ENCODE measurements at places on chromosomes 16 and 17.

DNA sequence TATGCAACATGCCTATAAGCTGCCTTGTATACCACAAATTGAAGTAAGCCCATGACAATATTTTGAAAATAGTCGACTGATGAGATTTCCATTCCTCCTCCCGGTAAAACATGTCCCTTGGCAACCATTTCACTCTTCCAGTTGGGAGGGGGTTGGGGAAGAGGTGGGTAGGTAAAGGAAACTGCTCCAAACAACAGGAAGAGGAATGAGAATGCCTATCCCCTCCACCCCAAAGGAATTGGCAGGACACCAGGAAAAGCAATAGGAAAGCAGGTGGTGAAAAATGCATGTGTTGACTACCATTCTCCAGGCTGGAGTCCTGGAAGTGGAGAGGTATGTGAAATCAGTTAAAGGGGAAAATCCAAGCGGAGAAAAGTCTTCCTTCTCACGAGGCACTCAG lies 455.9 kb upstream of the PSMD7 start:
- no peak for DNase-seq

- no peak for DNase-seq
These were observed 35.8 kb upstream of the LHX1 start for GRCh38 chr17:36901506-36901905.

GRCh38 chr17:13735444-13735843 lies 133.7 kb upstream of the HS3ST3A1 start:
- DNase-seq: no peak

GRCh38 chr17:49913226-49914095 lies 55.5 kb upstream of the DLX4 start:
- DNase-seq: no peak

DNA sequence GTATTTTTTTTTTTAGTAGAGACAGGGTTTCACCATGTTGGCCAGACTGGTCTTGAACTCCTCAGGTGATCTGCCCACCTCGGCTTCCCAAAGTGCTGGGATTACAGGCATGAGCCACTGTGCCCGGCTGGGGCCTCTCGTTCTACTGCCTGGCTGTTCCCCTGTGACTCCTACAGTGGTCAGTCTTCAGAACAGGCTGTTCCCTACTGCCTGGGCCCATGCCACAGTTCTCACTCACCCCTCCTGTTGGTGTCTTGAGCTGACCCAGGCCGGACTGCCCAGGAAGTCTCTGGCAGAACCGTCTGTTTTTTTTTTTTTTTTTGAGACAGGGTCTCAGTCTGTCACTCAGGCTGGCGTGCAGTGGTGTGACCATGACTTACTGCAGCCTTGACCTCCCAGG lies 3.3 kb downstream of the CDK3 start:
- DNase-seq: no peak

DNA sequence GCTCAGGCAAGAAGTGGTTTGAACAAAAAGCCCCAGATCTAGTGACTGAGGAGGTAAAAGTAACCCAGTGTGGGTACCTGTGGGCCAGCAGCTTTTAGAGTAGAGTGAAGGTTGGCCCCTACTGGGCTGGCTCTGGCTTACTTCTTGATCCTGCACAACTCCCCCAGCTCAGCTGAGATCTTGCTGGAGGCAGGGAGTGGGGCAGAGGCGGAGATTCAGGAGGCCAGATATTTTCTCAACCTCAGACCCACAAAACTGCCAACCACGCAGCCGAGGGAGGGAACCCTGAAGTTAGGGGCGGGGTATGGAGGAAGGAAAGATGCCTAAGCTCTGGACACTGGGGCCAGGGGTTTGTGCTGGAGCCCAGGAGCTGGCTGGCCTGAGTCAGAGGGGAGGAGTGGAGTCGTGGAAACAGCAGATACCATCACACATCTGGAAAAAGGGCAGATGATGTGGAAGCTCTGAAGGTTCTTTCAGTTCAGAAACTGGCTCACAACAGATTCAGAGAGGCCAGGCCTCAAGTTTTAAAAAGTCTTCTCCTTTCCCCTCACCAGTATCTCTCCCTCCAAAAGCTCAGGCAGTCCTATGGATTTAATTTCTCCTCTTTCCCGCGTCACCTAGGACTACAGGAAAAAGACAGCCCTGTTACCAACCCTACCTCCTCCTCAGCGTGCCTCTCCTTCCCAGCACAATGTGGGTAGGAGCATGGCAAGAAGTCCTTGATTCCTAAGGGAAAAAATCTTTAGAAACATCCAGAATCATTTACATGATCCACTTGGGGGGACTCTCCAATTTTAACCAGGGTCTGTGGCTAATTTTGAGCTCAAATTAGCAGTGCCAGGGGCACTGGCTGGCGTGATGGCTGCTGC lies 48.1 kb downstream of the MYO18A start:
- no peak for DNase-seq

DNA sequence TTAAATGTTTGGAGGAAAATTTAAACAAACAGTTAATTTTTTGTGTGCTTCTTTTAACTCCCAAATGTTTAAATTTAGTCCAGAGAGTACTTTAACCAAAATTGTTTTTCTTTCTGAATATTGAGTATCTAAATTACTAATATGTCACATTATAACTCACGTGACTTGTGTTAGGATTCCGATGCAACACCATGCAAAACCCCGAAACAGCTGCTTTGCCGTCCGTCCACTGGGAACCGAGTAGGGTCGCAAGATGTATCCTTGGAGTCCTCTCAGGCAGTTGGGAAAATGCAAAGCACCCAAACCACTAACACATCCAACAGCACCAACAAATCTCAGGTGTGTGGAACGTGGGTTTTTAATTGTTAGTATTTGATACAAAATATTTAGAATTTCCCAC lies 38.7 kb upstream of the ADCY7 start:
- no peak for DNase-seq

GRCh38 chr17:627051-627450 lies 87.6 kb downstream of the VPS53 start:
- DNase-seq: no peak

DNA sequence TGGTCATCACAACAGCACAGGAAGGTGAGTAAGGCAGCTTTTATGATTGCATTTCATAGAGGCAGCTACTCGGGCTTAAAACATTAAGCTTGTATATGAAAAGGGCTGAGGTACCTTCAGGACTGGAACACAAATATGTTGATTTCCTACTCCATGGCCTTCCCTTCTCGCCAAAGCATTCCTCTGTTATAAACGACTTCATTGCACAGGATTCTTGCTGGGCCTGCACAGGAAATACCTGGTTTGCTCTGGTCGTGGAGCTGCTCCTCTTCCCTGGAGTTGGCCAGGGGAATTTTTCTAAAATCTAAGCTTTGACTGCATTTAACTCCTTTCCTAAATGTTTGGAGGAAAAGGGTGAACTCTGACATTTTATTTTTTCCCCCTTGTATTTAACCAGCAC lies 49.0 kb downstream of the CHD9 start:
- DNase-seq: no peak

DNA sequence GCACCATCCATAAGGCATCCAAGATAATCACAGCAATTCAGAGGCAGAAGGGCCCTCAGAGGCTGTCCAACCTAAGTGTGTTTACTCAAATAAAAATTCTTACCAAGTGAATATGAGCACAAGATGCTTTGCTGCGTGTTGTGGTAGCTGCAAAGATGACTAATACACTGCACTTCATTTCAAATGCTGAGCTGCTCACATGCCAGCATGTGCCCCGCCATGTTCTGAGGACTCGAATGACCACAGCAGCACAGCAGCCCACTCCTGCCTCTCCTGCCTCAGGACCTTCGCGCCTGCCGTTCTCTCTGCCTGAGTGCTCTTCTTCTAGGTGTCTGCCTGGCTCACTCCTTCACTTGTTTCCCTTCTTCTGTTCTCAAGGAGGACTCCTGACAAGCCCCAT lies 19.0 kb downstream of the PIK3R5 start:
- DNase-seq: no peak

- no peak for DNase-seq
These were observed 16.2 kb downstream of the SLC43A2 start for GRCh38 chr17:1612400-1612799.

DNA sequence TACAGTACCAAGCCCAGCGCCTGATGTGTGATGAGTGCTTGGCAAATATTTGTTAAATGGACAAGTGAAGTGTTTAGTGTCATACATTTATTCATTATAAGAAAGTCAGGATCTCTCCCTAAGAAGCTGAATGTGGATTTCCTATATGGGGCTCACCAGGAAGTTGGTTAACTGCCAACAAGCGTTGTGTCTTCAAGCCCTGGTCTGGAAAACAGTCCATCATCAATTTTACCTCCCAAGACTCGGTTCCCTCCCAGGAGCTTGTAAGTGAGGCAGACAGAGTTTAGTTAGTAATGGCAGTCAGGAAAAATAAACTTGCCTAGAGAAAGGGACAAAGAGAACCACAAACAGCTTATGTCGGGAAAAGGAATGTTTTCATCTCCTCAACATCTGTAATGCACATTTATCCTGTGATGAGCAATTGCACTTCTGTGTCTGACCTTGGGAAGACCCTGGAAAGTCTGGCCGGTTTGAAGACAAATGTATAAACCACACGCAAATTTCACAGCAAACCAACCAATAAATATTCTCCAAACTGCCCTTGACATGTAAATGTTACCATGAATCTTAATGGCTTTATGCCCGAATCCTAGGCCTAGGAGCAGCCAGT lies 28.3 kb downstream of the C16orf95 start:
- no peak for DNase-seq

GRCh38 chr17:31715446-31715845 lies 143.6 kb downstream of the COPRS start:
- DNase-seq: no peak

DNA sequence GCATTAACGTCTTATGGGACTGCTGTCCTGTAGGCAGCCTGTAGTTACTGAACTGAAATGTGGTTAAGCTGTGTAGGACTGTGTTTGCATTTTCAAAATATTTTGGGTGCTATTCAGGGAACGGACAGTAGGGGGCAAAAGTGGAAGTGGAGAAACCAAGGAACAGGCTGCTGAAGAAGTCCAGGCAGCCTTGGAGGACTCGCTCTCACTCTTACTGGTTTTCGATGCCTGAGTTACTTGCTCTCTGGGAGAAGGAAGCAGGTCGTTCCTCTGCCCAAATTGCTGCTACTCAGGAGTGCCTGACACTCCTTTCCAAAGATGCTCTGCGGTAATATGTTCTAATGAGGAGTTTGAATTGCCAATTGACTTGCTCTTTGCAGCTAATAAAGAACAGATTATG lies 64.5 kb upstream of the RBFOX1 start:
- no peak for DNase-seq

DNA sequence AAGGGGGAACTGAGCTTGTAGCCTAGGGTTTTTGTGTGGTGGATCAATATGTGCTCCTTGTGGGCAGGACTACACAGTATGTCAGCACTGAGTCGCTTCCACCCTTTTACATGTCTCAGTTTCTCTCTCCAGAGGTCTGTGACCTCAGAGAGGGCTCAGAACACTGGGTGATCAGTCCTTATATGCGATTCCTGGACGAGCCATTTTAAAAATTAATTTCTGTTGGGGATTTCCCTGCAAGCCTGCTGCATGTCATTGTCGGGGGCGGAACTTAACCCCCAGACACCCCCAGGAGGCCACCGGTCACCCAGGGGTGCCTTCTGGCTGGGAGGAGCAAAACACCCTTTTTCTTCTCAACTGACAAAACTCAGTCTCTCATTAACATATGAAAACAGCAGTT lies 14.1 kb downstream of the DHRS7B start:
- DNase-seq: no peak

DNA sequence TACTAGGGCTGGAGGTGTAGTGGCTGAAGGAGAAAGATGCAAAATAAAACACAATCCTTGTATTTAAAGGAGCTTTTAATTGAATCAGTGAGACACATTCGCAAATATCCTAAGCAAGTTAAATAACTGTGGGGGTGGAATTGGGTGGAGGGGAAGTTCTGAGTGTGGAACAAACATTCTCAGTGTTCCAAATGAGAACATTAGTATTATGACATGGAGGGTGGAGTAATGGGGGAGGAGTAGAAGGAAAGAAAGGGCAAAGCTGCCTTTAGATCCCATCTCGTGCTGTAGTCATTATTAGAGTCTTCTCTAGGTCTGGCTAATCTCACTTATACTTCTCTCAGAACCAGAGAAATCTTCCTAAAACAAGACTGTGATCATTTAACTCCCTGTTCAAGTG lies 169.7 kb downstream of the ANKFN1 start:
- DNase-seq: no peak

- DNase-seq: no peak
These were observed 46.7 kb upstream of the GCSH start for GRCh38 chr16:81142864-81143263.

DNA sequence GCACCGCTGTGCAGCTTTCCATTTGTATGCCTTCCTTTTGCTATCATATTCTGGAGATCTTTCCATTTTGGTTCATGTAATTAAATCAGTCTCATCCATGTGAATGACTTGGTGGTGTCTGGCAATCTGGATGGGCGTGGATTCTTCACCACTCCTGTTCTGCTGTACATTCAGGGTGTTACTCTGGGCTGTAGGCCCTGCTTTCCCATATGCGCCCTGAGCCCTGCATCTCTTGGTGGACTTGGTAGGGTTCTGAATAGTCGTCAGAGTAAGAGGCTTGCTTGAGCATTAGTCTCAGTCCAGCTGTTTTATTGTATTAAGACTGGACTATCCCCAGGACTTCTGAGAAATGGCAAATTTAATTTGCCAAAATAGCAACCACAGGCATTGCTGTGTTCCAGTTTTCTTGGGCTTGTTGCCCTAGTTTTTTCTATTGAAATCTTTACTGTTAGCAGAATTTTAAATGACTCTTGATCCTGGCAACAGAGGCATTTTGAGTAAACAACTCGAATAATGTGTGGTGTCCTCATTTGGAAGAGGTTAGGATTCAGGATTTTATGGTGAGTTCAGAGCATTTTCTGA lies 14.9 kb downstream of the BANP start:
- no peak for DNase-seq

GRCh38 chr17:28940675-28941074 lies 10.6 kb downstream of the PHF12 start:
- no peak for DNase-seq

DNA sequence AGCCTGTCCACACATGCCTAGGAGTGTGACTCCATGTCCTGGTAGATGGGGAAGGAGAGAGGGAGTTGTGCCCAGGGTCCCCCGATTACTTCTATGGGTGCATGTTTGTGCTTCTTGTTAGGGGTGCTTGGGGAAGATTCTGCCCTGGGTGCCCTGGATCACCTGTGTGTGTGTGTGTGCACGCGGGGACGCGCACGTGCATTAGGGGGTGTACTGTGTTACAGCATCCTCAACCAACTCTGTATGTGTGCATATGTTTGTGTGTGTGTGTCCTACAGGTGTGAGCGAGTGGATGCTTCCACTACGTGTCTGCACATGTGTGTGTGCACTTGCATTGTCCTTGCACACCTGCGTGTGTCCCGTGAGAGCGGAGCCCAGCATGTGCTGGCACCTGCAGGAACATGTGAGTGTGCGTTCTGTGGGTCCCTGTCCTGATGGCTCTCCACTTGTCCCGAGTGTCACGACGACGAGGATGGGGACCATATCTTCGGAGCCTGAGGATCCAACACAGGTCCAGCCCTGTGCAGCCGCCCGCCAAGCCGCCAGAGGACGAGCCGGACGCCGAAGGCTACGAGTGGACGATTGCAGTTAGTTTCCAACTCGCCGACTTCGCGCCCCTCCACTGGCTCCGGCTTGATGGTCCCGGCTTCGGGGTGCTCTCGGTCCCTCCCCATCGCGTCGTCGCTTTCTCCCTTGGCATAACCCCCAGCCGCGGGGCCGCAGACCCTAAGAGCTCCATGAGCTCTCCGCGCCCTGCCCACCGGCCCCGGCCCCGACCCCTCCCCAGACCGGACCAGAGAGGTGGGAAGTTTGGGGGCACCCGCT lies 6.0 kb upstream of the TBC1D3B start:
- no peak for DNase-seq

GRCh38 chr17:42555122-42555622 lies 2.4 kb downstream of the HSD17B1 start:
- DNase-seq: no peak

GRCh38 chr16:7374614-7375174 lies 42.0 kb downstream of the RBFOX1 start:
- no peak for DNase-seq
